ENCODE measurements at places on chromosomes 2 and 18.

DNA sequence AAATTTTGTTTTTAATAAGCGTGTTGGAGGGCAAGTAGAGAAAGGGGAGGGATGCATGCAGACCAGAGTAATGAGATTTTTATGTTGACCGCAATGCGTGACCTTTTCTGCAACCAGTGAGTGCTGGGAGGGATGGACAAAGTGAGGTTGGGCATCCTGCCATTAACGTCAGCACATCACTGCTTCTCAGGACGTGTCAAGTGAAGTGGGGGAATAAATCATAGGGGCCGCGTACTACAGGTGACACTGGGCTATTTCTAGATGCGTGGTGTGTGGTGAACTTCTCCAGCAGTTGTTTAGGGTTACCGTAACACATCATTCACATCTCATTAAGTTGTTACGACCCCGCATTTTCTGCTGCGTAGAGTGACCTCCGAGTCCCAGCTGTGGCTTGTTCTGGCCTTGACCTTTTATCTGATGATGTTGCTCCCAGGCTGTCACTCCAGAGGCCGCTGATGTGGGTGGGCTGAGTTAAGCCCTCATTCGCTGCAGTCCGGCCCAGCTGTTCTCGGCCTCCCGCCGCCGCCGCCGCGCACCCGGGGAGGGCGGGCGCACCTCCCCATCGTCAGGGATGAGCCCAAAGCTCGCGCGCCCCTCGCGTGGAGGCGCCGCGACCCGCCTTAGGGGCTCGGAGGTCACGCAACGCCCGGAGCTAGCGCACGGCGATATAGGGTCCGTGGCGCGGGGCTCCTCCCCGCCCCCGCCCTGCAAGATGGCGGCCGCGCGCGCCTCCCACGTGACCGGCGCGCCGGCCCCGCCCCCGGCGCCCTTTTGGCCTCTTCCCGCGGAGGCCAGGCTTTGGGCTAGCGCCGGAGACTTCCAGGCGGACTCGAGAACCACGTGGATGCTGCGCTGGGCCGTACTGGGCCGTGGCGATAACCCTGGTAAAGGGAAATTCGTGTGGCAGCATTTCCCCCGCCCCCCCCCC is 3.5 kb downstream of the ZCCHC2 start:
- DNase-seq: peak; percentile 75

GRCh38 chr2:191352536-191352935 is 107.3 kb downstream of the MYO1B start:
- DNase-seq: no peak

GRCh38 chr18:51864219-51864965 is 475.6 kb upstream of the DCC start:
- DNase-seq: no peak

DNA sequence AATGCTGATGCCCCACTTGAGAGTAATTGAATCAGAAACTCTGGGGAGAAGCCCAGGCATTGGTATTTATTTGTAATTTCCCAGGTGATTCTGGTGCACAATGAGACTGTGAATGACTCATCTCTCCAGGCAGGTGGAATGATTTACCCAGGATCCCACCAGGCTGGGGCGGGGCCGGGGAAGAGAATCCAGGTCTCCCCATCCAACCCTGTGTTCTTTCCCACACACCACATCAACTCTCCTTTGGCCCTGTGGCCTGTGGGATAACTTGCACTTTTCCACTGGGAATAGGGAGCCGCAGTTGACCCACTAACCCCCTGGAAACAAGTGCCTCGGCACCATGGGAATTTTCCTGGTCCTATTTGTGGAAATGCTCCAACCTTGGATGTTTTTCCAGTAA is 409.8 kb downstream of the ZNF521 start:
- DNase-seq: no peak

DNA sequence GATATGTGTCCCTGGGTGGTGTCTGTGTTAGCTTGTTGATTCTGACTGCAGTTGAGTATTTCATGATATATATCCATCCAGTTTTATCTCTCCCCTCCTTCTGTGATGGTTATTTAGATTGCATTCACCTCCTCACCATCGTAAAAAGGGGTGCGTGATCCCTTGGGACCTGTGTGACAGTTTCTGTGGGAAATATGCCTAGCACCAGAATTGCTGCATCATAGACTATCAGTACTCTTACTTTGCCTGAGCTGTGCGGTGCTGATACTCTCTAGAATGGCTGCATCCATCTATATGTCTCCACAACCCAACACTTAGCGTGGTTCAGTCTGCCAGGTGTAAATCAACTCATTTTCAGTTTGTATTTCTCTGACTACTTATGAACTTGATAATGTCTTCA is 34.3 kb downstream of the PKP4 start:
- no peak for DNase-seq

- DNase-seq: no peak
Measured at GRCh38 chr18:28045880-28046279, 131.1 kb downstream of the CDH2 start.

DNA sequence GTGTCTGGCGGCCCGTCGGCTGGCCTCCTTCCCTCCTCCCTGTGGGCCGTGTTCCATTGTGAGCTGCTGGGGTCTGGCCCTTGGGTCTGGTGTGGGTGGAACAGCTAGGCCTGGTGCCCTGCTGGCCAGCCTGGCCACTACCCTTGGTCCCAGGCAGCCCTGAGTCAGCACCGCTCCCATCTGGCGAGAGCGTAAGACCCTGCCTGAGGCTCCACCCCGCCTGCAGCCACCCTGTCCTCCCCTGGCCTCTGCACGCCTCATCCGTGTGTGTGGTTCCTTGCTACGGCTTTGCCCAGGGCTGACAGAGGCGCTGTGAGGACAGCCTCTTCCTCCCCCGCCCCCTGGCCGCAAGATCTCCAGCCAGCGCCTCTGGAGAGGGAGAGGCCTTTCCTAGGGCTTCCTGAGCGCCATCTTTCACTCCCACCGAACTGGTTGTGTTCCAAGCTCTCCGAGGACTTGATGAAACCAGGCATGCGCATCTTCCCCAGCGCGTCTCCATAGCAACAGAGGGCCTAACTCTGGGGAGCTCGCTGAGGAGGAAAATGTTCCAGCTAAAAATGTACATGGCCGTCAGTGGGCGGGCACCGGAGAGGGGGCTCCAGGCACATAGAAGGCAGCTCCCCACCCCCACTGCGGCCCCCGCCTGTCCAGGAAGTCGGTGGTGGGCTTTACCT is 83.0 kb downstream of the STPG4 start:
- DNase-seq: peak; percentile 36

DNA sequence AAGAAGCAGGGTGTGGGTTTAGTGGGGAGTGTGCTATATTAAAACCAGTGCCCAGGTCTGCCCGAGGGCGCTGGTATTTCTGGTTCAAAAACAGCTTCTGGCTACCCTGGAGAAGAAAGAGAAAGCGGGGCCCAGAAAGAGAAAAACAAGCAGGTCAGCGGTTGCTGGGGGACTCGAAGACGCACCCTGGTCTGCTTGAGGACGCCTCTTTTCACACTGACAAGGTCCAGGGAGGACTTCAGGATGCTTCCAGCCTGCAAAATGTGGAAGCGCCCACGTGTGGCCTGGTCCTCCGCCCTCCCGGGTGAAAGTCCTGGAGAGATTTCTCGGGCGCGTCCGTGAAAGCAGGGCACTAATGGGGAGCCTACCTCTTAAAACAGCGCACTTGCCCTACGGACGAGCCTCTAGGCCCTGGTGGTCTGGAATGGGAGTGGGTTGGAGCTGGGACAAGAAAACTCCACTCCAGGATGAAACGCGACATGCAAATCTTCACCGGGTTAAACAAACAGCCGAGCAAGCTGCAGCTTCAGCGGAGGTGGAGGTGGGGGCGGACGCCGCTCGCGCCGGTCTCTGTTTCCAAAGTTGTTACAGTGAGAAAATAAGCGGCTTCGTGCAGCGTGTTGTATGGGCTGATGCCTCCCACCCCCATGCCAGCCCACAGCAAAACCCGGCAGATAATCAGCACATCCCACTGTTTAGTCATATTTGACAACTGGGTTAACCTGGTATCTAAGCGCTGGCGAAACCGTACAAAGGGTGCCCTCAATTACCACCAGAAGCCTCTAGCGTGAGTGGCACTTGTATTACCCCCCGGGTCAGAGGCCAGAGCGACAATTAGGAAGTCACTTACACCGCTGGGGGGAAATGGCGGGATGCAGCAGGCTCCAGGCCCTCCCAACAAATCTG is 1.1 kb upstream of the SP9 start:
- peak; percentile 31 for DNase-seq

DNA sequence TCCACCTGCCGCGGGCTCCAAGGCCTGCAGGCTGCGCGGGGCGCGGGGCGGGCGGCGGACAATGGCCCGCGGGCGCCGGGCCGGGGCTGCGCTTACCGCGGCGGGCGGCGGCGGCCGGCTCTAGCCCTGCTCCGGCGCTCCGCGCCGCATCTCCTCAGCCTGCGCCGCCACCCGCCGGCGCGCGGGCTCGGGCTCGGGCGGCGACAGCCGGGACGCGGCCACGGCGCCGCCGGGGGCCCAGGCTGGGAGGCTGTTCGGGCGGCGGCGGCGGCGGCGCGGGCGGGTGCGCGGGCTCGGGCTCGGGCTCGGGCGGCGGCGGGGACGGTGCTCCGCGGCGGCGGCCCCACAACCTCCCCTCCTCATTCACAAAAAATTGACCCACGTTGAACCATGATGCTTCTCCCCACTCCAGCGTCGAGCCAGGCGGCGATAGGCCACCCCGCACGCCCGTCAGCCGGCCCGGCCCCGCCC is at the start of gene HDAC4:
Gene HDAC4, minus strand, starts transcription at position 425 of the 471 bp plus-strand sequence. CDS start 48,321 bp downstream, outside the sequence.
- no peak for DNase-seq

- DNase-seq: no peak
Measured at GRCh38 chr2:147657086-147658000, 187.5 kb upstream of the ACVR2A start.
